ENCODE measurements at places on chromosomes 2 and 18.

GRCh38 chr2:8363161-8363560, 318.7 kb upstream of the ID2 start:
- DNase-seq, result no peak

GRCh38 chr2:140747665-140748064, 1383.2 kb downstream of the LRP1B start:
- DNase-seq, result no peak

DNA sequence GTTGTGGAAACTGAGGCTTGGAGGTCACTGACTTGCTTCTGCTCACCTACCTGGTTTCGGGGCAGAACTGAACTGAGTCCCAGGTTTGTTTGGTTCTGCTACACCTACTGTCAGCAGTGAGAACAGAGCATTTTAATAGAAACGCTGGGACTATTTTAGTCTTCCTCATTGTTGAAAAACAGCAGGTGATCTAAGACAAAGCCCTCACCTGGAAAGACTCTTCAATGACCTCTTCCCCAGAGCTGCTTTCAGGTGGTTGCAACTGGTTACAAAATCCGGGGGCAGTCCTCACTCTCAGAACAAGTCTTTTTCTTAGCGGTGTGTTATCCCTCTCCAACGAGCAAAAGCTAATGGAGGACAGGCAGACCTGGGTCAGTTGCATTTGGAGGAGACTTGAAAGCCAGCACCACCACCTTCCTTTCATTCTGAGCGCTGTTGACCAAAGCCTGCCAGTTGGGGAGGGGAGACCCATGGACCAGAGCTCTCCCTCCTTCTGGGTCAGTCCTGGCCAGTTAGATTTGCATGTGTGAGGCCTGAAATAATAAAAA, 217.0 kb downstream of the NCK2 start:
- DNase-seq, result no peak

GRCh38 chr2:233250985-233251305, 528 bp upstream of the ATG16L1 start:
- DNase-seq, result no peak

- no peak for DNase-seq
Observed at GRCh38 chr2:38945911-38946310, 56.2 kb downstream of the ARHGEF33 start.

DNA sequence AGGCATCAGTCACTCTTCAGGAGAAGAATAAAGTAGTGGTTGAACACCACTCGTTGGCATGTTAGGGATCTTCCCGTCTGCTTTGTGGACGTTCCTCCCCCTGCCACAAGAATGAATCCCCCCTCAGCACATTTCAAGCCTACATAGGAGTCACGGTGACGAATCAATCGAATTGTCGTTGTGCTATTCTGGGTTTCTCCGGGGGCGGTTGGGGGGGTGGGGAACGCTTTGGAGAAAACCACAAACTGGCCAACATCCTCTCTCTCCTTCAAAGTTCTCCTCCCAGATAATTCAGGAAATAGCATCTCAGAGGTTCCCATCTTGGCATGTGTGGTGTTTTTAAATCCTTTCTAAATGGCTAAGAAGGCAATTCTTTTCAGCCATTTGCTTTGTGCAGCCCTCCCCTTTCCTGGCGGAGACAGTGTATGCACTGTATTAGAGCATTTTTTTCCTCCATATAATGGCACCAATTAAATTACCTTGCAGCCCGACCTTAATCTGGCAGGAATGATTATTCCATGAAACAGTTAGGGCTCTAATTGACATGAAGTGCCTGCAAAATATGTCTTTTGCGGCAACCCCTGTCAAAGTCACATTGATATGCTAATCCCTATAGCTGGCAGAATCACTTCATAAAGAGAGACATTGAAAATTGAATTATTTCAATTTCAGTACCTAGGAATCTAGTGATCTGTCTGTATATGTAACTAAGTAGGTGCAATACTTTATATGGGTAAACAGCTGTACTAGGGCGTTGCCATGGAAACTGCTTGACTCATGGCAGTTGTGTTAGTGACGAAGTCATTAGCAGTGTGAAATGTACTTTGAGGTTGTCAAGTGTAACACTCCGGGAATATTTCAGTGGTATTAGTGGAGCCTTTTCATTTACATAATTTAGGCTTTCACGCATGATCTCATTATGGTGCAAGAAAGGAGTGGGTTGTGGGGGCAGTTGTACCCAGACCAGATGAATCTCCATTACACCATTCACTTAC, 323.4 kb upstream of the SLC14A2 start:
- no peak for DNase-seq

- no peak for DNase-seq
Observed at GRCh38 chr2:15905986-15906491, 34.3 kb upstream of the MYCN start.

- DNase-seq, result no peak
Observed at GRCh38 chr2:232354069-232354468, 24.5 kb upstream of the ALPP start.

DNA sequence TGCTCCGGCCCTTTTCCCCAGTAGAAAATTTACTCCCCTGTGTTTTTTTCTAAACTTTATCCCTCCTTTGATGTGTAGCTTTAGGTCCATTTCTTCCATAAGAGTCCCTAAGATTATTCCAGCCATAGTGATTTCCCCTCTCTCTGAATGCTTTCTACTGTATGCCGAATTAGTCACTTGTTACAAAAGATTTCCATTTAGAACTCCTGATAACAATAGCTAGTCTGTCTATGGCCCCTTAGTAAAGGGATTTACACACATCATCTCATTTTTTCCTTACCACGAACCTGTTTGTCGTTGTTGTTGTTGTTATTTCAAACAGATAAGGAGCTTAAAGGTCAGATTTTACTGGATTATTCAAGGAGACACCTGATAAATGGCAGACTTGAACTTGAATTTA, 256.1 kb downstream of the PAX3 start:
- no peak for DNase-seq

- DNase-seq, result no peak
Observed at GRCh38 chr2:219736209-219736608, 108.8 kb downstream of the SLC4A3 start.

DNA sequence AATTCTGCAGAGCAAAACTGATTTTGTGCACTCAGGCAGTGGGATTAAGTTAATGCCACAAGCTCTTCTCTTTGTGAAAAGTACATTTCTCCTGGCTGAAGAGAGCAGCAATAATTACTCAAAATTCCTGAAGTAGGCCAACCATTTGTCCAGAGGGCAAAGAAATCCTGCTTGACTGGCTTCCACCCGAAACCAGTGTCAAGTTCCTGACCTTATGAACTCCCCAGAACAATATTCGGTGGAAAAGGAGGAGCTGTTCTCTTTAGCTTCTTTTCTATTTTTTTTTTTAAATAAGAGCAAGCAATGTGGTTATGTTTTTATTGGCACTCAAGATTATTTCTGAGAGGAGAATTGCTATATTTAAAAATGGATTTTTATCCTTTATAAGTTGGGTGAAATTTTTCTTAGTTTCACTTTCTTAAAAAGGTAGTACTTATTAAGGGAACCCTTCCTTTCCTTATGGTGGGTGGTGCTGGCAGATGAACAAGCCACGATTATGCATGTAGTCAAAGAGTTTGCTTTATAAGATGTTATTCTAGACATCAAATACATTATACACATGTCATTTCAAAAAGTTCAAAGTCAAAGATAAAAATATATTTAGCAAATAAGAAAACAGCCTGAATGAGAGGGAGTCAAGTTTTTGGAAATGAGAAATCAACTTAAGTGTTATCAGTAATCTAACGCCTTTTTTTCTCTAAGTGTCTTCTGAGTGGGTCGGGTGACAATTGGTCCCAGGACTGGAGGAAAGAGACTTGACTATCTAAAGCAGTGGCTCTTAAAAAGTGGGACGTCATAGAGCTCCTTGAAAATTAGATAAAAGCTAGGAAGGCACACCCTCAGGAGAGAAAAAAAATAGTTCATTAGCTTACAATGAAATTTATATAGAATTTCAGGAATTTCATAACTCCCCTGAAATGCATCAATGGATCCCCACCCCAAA, 194.5 kb downstream of the IKZF2 start:
- no peak for DNase-seq

DNA sequence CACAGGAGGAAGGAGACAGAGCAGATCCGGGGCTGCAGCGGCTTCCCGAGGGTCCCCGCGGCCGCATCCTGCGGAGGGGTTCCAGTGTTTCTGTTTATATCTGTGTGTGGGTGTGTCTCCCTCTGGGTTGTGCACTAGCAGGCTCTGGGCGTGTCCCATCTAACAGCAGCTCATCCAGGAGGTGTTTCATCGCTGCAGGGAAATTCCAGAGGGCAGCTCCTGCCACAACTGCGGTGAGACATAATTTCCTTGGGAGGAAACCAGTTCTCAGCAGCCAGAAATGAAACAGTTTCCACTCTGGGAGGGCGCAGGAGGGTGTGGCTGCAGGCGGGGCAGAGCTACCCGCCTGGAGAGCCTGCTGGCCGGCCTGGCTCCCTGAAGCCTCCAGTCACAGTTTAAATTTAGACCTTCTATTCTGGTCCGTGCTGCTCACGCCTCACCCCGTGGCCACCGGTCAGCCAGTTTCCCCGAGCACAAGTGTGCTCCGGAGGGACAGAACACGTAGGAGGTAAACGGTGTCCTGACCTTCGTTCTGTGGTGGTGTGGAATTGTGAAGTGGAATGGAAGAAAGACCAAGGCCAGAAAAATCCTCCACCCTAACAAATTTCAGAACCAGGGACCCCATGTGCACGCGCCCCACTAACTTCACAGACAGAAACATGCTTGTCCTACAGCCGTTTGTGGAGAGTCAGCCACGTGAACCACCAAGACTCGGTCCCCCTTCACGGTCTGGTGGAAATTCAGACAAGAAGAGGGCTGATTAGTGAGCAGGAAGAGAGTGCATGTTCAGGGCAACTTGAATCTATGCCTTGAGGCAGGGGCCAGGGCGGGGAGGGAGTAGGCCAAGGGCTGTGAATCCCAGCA, 50.2 kb downstream of the TEX44 start:
- DNase-seq, result peak; percentile 9

DNA sequence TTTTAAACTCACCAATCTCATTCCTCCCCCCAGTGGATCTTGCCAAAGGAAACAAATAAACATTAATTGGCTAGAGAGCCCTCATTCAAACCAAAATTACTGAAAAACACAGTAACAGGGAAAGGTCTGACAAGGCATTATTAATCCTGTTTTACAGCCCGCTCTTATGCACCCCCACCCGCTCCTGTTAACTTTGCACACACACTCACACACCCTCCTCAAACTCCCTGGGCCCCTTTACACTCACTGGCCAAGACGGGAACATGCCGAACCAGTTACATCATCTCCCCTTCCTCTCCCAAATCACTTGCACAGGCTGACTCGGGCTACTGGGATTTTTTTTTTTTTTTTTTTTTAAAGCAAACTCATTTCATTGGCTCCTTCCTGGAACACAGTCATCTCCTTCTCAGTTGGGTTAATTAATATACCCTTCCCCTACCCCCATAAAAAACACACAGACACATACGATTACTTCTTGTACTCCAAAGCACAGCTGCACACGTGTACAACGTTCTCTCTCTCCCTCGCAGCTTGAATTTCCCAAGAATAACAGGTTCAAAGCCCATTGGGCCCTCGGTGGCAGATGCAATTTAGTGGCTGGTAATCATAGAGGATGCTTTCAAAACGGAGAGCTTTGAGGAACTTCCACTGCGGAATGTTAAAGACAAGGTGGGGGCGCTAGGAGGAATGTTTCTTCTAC, 31.8 kb downstream of the KLF7 start:
- no peak for DNase-seq

DNA sequence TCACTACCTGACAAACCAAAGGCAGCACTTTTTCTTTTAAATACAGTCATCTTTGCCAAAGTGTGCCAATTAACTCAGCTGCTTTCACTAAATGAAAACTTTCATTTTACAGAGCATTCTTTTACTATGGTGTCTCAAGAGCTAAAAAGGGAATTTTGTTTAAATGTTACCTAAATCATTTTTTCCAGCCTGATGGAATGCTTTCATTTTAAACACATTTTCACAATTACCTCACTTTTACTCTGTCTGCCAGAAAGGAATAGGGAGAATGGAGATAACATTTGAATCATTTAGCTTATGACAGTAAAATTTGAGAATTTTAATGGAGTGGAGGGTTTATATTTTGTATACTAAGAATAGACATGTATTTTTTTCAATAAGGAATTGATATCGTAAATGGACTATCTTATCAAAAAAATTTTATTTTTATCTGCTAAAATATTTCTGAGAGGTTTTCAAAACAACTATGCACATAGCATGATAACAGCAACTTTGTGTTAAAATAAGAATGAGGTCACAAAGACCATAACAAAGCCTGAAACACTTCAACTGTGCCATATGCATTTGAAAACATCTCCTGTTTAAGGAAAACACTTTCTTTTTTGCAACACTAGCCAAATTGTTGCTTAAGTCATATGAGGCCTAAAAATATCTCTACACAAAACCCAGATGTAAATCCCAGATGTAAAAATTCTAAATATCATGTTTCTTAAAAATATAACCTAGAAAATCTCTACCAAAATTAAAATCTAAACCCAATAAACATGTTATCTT, 769.9 kb upstream of the FSHR start:
- no peak for DNase-seq

- DNase-seq, result no peak
Observed at GRCh38 chr2:117859924-117860647, 45.6 kb downstream of the DDX18 start.

DNA sequence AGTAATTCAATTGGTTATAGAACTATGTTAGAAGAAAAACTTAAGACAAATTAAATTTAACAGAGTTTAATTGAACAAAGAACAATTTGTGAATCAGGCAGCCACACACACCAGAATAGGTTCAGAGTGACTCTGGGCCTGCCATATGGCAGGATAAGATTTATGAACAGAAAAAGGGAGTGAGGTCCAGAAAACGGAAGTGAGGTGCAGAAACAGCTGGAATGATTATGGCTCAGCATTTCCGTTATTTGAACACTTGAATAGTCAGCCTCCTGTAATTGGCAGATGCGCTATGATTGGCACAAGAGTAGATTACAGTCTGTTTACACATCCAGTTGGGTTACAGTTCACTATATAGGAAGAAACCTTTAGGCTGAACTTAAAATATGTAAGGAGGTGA, 99.0 kb downstream of the MBD2 start:
- DNase-seq, result no peak

GRCh38 chr2:172058660-172059059, 26.6 kb upstream of the DLX1 start:
- no peak for DNase-seq

- no peak for DNase-seq
Observed at GRCh38 chr2:11676640-11677039, 6.6 kb upstream of the NTSR2 start.

- no peak for DNase-seq
Observed at GRCh38 chr2:23286758-23287704, 97.9 kb upstream of the KLHL29 start.

DNA sequence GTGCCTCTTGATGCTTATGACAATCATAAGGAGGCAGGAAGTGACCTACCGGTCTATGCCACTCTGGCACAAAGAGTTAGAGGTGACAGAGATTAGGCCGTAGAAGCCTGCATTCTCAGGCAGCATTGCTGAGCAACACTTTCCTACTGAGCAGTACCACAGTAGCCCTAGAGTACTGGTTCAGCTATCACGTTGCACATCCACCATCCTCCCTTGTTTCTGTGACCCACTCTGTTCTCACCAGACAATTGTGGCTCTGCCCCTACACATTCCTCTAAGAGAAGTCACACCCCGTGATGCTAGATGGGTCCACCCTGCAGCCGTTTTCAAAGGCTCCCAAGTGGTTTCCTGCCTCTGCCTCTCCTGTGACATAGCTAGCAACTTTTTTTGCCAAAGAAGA, 22.6 kb upstream of the SUCLG1 start:
- peak; percentile 11 for DNase-seq

Measured in activated gamma-delta T cell treated with Interleukin-2 at 50 U/mL for 16 hours (primary cell).